Kidney glomerular epithelial cell (primary cell): ENCODE measurements at places on chromosomes 6 and 20.

DNA sequence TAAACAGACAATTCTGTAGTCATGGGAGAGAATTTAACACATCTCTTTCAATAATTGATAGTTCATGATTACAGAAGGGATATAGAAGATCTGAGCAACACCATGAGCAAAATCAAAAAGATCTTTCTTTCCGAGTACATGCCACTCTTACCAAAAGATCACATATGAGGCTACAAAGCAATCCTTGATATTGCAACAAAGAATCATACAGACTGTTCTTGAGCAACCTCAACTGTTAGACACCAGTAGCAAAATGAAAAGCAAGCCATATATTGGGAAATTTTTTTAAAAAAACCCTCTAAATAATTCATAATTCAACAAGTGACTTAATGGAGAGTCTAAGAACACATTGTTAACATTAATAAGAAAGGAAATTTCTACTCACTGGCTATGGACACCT, 3.6 kb upstream of the CD83 start:
- no peak for DNase-seq

DNA sequence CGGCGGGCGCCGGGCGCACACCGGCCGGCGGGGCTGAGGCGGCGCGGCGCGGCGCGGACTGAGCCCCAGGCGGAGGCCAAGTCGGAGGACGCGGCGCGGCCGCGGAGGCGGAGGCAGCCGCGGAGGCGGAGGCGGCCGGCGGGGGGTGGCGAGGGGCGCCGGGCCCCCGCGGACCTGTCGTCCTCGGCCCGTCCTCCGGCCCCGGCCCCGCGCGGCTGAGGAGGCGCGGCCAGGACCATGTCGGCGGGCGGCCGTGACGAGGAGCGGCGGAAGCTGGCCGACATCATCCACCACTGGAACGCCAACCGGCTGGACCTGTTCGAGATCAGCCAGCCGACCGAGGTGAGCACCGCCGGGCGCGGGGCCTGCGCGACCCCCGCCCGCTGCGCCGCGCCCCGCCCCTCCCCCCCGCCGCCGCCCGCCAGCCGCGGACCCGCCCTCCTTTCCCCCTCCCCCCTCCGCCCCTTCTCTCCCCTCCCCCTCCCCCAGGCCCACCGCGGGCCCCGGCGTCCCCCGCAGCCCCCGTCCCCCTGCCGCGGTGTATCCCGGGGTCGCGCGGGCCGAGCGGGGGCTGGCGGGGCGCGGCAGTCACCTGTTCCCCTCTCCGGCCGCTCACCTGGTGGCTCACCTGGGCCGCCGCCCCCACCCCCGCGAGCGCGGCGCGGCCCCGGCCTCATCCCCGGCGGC, at the start of gene AFDN:
Gene AFDN (plus strand): TSS at position 16 of the 687 bp plus-strand sequence. CDS start 222 bp downstream, at position 238.
- DNase-seq = no peak

- DNase-seq = no peak
Observed at GRCh38 chr20:46743088-46743487, 33.6 kb downstream of the SLC2A10 start.

- no peak for DNase-seq
Observed at GRCh38 chr6:15952231-15953151, 176.4 kb upstream of the MYLIP start.

- DNase-seq = peak; percentile 17
Observed at GRCh38 chr20:15682690-15683089, 890.6 kb downstream of the KIF16B start.
